ENCODE measurements at places on chromosomes 11 and 22. TPM values are rescaled to one million over a fixed set of nuclear protein-coding genes. Genes with fewer than 3 reads are reported as not detected.

POU2AF3 gene
- total RNA-seq = 1.1 TPM

SCN2B gene
- not detected for total RNA-seq

LYVE1 gene
- 165 TPM for total RNA-seq

UPK2 gene
- not detected for total RNA-seq

SHANK2 gene
- 0.93 TPM for total RNA-seq

MS4A7 gene
- total RNA-seq = 121 TPM

TIMM8B gene
- 30.4 TPM for total RNA-seq

CRYBB3 gene
- total RNA-seq = 0.84 TPM

DNA sequence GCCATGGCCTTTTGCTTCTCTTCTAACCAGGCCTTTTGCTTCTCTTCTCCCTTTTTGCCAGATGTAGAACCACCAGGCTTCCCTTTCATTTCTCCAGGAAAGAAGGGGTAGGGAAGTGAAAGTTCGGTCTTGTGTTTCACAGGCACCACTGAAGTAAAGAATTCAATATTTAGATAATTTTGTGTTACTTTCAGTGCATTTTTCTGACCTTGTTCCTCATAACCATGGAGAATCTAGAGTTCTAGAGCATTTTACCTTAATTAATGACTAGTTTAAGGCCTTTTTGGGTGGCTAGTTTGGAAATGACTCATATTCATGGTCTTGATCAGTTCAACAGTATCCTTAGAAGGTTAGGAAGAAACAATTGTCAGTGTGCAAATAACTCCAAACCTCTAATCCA lies 22.7 kb downstream of the GRAMD1B start:
- DNase-seq = no peak

- no peak for DNase-seq
Measured at GRCh38 chr11:95306801-95307200, 75.8 kb upstream of the SESN3 start.

- DNase-seq = peak; percentile 84
Measured at GRCh38 chr22:41524251-41524661, 20.0 kb downstream of the POLR3H start.

- DNase-seq = no peak
Measured at GRCh38 chr11:77619576-77620198, 17.9 kb downstream of the CLNS1A start.

DNA sequence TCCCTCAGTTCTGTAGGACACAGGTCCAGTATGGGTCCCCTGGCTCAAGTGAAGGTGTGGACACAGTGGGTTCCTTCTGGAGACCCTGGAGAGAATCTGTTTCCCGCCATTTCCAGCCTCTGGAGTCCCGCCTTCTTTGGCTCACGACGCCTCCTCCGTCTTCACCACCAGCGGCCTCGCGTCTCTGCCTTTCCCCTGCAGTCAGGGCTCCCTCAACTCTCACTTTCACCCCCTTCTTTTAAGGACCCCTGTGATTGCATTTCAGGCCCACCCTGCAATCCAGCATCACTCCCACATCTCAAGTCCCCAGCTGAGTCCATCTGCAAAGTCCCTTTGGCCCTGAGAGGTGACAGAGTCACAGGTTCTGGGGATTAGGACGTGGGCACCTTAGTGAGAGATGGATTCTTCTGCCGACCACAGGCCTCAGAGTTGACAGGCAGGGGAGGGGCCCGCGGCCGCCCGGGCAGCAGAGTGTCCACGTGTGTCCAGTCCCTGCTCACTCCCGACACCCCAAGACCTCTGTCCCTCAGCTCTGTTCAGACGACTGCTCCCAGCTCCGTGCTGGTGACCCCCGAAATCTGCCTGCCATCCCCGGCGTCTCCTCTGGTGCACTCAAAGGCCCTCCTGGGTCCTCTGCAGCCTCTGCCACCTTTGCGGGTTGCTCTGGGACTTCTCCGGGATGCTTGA lies 36.9 kb upstream of the KRTAP5-7 start:
- peak; percentile 32 for DNase-seq

GRCh38 chr11:110308071-110308470 lies 11.7 kb upstream of the RDX start:
- no peak for DNase-seq

DNA sequence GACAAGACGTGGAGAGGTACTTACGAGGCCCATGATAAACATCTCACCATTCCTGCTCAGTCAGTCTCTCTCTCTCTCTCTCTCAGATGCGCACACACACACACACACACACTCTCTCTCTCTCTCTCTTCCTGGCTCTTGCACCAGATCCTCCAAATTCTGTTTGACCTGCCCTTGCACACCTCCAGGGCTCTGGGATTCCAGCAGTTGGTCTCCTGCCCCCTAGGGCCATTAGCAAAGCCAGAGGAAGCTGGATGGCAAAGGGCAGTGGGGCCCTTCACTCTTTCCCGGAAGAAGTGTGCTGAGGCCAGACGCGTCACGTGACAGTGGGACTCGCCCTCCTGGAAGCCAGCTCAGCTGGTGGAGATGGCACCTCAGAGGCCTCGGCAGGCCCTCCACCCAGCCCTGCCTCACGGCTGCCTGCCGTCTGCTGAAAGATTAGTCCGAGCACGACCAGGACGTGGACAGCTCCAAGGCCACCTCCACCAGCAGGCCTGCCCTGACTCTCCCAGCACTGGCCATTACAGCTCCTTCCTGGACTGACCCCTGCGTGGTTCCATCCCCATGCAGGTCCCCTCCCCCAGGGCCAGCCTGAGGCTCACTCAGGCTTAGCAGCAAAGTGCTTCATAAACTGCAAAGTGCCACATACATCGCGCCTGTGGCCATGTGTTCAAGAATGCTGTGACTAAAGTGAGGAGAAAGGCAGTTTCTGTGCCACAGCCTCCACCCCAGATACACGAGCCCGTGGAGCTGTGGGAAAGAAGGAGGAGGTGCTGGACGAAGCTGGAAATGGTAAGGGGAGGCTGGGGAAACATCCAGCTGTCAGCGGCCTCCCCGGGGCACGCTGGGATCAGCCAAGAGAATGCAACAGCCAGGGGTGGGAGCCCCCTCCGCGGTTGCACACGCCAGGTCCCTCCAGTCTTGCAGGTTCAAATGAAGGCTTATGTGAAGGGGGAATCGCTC lies 3.7 kb downstream of the PDGFB start:
- peak; percentile 83 for DNase-seq

DNA sequence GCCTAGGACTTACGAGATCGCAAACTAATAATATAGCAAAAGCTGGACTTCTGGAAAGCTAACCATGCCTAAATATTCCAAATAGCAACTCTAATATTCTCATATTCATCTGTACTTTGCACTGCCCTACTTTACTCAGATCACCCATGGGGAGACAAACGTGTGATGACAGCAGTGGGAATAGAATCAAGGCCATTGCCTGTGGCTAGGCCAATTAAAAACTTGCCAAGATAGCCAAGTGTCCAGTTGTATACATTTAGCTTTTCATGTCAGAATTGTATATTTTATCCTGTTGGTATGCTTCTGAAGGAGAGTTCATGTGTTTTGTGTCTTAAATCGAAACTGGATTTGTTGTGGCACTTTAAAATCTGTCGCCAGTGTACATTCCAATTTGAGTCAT lies 1.2 kb upstream of the CEP126 start:
- DNase-seq = no peak

GRCh38 chr11:102666331-102666957 lies 39.1 kb downstream of the MMP27 start:
- DNase-seq = no peak

DNA sequence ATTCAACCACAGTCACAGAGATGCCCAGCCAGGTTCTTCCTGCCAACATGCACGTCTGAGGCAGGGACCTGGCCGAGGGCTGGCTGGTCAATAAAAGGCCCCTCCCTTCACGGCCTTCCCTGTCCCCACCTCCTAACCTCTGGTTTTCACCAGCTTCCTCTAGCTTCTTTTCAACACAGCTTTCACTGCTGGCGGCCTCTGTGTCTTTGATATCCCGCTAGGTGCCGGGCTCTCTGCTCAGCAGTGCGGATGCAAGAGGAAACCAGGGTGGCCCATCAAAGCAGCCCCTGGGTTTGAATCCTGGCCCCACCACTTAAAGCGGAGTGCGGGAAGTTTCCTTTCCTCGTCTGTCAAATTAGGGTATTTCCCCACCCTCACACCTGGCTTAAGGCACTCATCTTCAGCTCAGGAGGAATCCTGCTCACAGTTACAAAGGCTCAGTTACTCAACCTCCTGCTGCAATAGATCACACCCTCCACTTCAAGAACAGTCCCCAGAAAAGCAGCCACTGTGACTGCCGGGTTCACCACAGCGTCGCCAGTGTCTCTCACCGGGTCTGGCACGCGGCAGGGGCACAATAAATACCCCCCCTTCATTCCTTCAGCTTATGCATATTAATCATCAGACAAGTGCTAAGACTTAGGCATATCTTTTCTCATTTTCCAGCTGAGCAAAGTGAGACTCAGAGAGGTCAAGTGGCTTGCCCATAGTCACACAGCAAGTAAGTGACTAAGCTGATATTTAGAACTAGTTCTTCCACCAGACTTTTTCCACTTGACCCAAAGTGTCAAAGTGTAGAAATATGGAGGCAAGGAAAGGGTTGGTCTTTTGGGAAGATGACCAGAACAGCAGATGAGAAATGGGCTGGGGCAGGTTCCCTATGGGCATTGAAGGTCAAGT lies 45.7 kb downstream of the TXN2 start:
- DNase-seq = no peak

DNA sequence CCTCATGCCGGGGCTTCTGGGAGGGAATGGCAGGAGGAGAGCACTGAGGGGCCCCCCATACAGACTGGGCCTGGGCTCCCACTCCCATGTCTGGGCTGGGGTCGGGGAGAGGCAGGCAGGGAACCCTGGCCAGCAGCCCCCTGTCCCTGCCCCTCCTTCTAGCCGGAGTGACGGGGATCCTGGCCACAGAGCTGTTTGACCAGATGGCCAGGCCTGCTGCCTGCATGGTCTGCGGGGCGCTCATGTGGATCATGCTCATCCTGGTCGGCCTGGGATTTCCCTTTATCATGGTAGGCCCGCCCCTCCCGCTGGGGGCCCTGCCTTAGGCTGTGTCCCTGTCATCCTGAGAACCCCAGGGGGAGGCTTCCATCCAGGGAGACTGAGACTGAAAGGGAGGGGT lies 10.0 kb upstream of the MIF start:
- no peak for DNase-seq

DNA sequence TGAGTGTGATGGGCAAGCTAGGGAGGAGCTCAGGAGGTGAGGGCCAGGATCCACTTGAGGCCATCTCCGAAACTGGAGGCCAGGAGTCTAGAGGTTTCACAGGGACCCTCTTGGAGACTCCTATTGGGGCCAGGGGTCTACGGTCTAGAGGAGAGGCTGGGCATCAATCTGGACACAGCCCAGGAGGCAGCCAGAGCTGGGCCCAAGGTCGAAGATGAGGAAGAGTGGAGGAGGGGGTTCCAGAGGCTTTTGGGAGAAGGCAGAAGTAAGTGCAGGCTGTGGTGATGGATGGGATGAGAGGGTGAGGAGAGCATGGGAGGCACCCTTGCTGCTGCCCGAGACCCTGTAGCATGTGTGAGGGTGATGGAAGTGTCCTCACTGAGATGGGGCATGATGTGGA lies 56.6 kb downstream of the LRRC32 start:
- peak; percentile 34 for DNase-seq

All from aorta (tissue), 5 donors.